ENCODE measurements at places on chromosomes 3 and 15.

- DNase-seq: no peak
Measured at GRCh38 chr3:38721207-38721772, 71.8 kb upstream of the SCN5A start.

- DNase-seq: no peak
Measured at GRCh38 chr3:13189639-13190377, 116.6 kb upstream of the IQSEC1 start.

DNA sequence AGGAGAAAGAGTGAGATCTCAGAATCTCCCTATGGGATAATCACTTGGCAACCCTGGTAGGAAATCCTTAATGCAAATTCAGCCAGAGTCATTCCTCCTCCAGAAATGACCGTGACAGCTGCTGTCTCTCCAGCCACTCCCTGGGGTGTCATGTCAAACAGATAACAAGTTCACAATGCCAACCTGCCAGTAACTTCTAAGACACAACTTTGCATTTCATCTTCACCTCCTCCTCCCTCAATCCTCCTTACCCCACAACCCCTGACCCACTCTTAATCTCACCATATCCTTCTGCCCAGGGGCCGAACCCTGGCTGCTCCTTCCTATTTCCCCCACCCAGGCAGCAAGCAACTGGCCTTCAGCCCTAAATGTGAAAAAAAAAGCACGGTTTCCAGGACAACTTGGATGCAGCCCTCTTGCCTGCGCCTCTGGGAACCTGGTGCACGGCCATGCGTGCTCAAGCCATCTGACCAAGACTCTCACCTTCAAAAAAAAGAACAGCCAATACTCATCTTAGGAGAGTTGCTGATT, 166.0 kb downstream of the NTRK3 start:
- no peak for DNase-seq

GRCh38 chr3:171646357-171647133, 163.7 kb downstream of the PLD1 start:
- no peak for DNase-seq

- DNase-seq: no peak
Measured at GRCh38 chr3:84538597-84538996, 420.2 kb upstream of the CADM2 start.

DNA sequence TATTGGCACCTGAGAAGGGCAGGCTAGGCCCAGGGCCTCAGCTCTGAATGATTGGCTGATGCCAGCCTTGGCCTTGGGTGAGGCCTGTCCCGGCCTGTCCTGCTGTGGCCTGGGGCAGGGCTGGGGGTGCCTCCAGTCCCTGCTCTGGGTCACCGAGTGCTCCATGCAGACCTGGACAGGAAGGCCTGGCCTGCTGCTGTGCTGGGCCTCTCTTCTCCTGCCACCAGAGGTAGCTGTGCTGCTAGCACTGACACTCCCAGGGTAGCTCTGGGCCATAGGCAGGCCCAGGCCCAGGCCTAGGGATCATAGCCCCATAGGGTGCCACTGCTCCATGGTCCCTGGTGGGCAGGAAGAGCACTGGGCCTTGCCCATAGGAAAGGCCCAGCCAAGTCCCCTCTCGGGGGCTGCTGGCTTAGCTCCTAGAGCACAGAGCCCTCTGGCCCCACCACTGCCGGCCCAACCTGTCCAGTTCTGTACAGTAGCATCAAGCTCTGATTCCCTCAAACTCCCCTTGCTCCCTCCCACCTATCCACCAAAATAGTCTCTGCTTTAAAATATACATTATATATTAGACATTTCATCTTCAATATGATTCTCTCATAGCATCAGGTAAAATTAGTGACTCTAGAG, 18.2 kb downstream of the ABTB1 start:
- DNase-seq: no peak

GRCh38 chr3:126515066-126515706, 2.4 kb downstream of the UROC1 start:
- DNase-seq: no peak

- DNase-seq: no peak
Measured at GRCh38 chr3:111588527-111588926, 6.6 kb downstream of the ZBED2 start.

GRCh38 chr15:88805031-88805780, 2.0 kb downstream of the ACAN start:
- no peak for DNase-seq

Measured in stimulated activated CD8-positive, alpha-beta memory T cell treated with anti-CD3 and anti-CD28 coated beads, Interleukin-4, amount 100 ng/mL, for 4 hours (primary cell).